ENCODE measurements at places on chromosomes 2 and 18.
A peak's percentile ranks its signal among the peaks of the same experiment; 100 is the strongest.

GRCh38 chr2:39730276-39730675 is 48.8 kb downstream of the THUMPD2 start:
- DNase-seq = no peak

- no peak for DNase-seq
Measured at GRCh38 chr2:54092940-54093339, 22.5 kb upstream of the ACYP2 start.

GRCh38 chr2:19020144-19021099 is 338.0 kb downstream of the OSR1 start:
- DNase-seq = no peak

GRCh38 chr2:44953499-44953883 is 12.0 kb downstream of the SIX3 start:
- no peak for DNase-seq

DNA sequence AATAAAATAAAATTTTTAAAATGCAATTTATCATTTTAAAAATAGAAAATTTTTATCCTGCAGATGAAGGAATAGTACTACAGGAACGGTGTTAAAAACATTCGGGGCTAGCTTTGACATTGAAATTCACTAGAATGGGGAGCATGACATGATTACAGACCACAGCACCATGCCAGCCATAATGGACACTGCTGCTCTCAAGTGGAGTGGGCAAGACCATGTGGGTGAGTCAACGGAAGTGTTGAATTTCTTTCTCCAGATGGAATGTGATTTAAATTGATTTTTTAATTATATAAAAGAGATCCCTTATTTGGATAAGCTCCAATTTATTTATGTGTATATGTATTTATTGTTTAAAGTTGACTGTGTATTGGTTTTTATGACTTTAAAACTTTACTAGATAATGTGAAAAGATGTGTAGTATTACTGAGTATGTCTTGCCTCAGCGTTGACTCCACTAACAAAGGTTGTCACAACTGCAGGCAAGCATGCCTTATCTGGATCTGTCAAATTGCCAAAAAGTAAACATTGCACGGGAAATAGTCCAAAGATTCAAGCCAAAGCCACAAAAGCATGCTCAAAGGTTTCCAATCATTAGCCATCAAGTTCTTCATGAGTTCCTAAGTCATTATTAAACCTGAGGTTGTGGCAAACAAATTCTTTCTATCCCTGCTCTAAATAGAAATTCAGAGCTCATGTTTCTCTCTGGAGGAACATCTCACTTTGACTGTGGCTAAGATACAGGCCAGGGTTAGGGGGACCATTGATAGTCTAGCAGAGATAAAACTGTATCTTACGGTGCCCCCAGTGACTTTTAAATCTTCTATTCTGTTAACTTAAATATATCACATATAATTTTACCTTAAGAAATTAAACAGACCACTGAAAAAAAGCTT is 536.9 kb downstream of the TMX3 start:
- no peak for DNase-seq

DNA sequence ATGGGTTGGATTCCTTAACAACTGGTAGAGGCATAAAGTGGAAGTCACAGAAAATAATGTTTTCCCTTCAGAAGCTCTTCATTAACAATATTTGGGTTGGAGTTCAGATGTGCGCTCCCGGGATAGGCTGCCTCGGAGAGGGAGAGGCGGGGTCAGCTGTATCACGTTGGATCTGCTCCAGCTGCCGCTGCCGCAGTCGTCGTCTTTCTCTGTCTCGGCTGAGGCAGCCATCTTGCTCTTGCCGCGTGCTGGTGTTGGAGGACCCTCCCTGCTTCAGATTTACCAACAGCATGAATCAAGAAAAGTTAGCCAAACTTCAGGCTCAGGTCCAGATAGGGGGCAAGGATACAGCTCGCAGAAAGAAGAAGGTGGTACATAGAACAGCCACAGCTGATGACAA is 35.1 kb downstream of the TANC1 start:
- DNase-seq = no peak

GRCh38 chr2:125711075-125711474 is 944.9 kb upstream of the GYPC start:
- DNase-seq = no peak

DNA sequence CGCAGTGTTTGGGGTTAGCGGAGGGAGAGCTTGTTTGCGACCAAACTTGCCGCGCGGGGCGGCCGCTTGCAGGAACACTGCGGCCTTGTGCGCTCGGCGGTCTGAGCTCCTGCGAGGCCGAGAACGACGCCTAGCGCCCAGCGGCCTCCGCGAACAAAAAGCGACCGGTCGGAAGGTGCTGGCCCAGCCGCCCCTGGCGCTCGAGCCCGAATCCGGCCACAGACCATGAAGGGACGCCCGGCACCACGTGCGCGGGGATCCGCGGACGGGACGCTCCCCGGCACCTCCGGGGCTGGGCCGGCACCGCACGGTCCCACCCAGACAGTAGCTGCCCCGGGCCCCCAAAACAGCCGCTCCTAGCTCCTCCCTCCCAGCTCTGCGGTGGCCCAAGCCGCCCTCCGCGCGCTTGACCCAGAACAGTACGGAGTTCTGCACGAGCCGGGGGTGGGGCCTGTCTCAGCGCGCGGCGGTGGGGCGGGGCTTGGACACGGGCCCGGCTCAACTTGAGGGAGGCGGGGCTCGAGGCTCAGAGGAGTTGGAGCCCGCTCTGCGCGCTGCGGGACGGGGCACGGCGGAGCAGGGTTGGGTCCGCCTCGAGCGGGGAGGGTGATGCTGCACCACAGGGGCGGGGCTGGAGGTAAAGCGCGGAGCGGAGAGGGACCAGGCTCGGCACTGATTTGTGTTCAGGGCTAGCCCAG is 664 bp upstream of the IMPA2 start:
- peak; percentile 91 for DNase-seq

- DNase-seq = no peak
Measured at GRCh38 chr2:159124441-159124911, 156.0 kb downstream of the TANC1 start.

GRCh38 chr18:8797206-8797605 is 91.8 kb downstream of the MTCL1 start:
- no peak for DNase-seq

GRCh38 chr18:11857177-11857887 is 6.1 kb downstream of the CHMP1B start:
- no peak for DNase-seq

- no peak for DNase-seq
Measured at GRCh38 chr2:115739574-115739973, 1297.1 kb downstream of the DPP10 start.

- DNase-seq = no peak
Measured at GRCh38 chr2:48699348-48699930, 56.1 kb downstream of the LHCGR start.

DNA sequence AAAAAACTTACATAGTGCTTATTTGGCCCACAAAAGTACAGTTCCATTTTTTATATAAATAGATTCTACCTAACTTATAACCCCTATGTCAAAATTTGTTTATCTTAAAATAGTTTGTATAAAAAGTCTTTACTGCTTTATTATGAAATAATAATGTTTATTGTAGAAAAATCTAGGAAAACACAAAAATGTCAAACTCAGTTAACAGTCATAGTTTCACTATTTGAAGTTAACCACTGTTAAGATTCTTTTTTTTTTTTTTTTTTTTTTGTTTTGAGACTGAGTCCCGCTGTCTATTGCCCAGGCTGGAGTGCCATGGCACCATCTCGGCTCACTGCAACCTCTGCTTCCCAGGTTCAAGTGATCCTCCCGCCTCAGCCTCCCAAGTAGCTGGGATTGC is 26.5 kb upstream of the ABI2 start:
- DNase-seq = no peak

DNA sequence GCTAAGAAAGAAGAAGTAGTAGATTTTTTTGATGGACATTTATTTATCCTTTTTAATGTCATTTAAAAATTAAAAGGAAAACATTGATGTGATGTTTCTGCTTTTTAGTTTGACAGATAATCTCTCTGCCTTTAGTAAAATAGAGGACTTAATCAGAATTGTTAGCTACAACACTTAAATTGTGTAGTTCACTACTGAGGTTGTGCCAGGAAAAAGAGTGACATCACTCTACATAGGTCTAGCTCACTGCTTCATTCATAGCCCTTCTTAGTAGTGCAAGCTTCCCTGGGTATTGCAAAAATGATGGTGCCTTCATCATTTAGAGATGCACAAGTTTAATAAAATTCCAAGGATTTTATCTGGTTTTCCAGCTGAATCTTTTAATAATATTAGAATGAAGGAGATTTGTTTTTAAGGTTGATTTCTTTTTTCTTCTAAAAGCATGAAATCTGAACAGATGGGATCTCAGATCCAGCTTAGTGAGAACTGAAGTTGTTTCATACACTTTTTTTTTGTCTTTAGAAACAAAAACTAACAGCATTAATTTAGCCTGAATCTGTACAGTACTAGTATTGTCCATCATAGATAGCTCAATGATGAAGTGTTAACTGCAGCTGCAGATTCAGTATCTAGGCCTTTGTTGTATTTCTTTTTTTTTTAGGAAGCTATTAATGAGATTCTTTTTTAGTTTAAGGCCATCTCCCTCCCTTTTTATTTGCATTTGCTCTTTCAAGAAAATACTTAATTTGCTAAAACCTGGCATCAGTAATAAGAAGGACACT is 20.6 kb upstream of the TMEFF2 start:
- no peak for DNase-seq

DNA sequence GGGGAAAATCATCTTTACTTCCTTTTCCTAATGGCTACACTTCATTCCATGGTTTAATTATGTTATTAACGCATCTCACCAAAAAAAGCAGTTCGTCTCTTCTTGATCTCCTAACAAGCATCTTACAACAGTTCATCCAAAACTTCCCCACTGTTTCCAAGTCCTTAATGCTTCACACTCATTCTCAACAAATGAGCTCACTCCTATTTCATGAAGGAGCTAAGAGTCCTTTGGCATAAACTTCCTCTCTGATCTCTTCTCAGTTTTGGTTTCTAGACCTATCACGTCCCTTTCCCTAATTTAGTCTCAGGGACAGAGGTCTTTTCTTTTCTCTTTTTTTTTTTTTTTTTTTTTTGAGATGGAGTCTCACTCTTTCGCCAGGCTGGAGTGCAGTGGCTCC is 205.9 kb upstream of the SLC39A10 start:
- DNase-seq = no peak

- no peak for DNase-seq
Measured at GRCh38 chr2:144834998-144835633, 315.2 kb upstream of the ZEB2 start.

- DNase-seq = no peak
Measured at GRCh38 chr2:163347982-163348856, 387.6 kb downstream of the FIGN start.

DNA sequence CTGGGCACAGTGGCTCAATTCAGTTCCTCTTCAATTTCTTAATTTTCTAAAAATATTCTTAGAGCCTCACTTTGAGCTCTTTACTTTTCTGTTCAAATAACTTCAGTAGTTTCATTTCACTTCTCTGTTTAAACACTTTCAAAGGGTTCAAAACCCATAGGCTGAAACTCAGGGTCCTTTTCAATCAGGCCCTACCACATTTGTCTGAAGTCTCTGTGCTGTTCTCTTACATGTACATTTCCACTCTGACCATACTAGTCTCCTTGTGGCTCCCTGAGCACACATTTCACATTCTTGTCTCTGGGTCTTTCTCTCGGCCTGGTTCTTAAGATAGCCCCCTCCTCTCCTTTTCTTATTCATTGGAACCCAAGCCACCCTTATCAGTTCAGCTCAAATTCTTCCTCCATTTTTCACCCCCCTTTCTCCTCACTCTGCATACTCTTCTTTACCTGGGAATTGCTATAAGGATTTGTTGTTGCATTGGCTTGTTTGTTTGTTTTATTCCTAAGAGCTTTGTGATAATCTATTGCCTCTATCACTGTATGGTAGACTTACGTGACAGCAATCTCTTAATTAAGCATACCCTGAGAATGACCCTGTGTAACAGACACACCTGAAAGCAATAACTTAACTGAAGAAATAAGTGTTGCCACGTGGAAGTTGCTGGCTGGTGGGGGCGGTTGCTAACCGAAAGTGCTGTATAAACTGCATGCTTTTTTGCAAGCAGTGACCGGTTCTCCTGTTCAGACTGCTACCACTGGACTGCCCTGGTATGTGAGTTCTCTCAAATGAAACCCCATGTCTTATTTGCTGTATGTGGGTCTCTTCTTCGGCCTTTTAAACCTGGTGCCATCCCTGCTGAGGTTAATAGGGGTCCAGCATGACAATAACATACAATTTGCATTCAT is 27.7 kb upstream of the ACADL start:
- no peak for DNase-seq

GRCh38 chr18:73283788-73284187 is 416.0 kb upstream of the NETO1 start:
- DNase-seq = no peak

GRCh38 chr2:171238946-171239345 is 78.3 kb upstream of the TLK1 start:
- DNase-seq = no peak

GRCh38 chr2:3377279-3377611 is 373 bp downstream of the EIPR1 start:
- no peak for DNase-seq

DNA sequence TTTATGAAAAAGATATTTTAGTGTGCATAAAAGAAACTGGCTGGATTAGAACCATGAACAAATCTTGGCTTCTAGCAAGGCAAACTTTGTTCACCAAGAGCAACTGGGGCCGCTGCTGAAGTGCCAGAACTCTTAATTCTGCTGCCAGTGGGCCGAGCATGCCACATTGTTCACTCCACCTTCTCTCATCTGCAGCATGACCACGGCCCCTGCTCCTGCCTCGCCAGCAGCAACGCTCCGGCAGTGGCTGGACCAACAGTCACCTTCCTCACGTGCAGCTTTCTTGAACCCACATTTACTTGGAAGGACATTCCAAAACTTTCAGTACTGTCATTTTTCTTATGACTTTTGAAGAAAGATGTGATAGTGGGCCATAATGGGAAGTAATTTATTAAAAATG is 213.8 kb downstream of the PIEZO2 start:
- no peak for DNase-seq

DNA sequence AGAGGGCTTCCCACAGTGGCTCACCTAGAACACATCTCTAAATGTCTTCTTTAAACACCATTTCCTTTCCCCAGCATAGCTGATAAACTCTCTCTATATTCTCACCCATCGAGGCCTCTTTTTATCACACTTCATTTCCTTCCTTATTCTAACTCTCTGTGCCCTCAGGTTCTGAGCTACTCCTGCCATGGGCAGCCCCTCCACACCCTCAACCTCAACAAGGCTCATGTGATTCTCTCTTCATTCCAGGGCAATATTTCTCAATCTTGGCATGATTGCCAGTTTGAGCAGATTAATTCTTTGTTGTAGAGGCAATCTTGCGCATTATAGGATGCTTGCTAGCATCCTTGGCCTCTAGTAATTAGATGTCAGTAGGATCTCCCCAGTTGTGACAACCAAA is 999.1 kb downstream of the TSN start:
- DNase-seq = no peak

GRCh38 chr2:62054029-62054791 is 141.7 kb upstream of the B3GNT2 start:
- no peak for DNase-seq

- no peak for DNase-seq
Measured at GRCh38 chr18:32346671-32347070, 124.0 kb downstream of the GAREM1 start.

DNA sequence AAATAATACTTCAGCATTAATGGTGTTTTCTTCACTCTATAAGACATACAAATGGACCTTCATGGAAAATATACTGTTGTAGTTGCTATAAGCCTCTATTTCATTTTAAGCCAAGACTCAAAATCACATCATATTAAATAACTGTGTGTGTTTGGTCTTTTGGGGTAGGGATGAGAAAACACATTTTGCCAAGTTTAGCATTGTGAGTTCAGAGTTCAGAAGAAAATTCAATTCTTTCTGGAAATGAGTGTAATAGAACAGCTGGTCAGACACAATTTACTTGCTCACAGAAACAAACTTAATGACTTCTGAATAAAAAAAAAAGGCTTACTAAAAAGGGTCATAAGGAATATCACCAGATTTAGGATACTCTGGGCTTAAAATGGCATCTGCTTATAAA is 149.5 kb downstream of the LRRTM4 start:
- DNase-seq = no peak

Data from stimulated activated CD8-positive, alpha-beta memory T cell treated with anti-CD3 and anti-CD28 coated beads, Interleukin-12 subunit alpha, Interleukin-12 subunit beta, amount 100 ng/mL, for 4 hours (primary cell).